Transverse colon (tissue), 4 donors: ENCODE measurements at places on chromosomes 2 and 18. TPM values are rescaled to one million over a fixed set of nuclear protein-coding genes. Genes with fewer than 3 reads are reported as not detected.
A peak's percentile ranks its signal among the peaks of the same experiment; 100 is the strongest.

DNA sequence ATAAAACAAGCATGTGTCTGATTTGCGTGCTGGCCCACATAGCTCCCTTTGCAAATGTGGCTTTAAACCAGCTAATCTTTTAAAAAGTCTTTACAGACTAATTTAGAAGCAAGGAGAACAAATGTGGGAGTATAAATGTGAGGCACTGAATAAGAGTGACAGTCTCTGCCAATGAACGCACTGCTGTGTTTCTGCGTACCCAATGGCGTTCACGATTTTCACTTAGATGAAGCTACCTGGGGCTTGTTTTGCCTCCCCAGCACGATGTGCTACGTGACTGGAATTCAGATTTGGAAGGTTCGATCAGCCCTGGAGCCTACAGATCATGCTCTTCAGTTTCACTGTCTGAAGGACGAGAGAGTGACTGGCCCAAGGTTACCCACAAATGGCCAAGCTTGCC is 10.8 kb upstream of the CRACDL start:
- no peak for DNase-seq
- no peak overlapping the region for H3K4me3 ChIP-seq
- peaks cover 3% of the 10 kb centered on the region for H3K4me1 ChIP-seq
- H3K36me3 ChIP-seq = no peaks in the 10 kb centered on the region

DNA sequence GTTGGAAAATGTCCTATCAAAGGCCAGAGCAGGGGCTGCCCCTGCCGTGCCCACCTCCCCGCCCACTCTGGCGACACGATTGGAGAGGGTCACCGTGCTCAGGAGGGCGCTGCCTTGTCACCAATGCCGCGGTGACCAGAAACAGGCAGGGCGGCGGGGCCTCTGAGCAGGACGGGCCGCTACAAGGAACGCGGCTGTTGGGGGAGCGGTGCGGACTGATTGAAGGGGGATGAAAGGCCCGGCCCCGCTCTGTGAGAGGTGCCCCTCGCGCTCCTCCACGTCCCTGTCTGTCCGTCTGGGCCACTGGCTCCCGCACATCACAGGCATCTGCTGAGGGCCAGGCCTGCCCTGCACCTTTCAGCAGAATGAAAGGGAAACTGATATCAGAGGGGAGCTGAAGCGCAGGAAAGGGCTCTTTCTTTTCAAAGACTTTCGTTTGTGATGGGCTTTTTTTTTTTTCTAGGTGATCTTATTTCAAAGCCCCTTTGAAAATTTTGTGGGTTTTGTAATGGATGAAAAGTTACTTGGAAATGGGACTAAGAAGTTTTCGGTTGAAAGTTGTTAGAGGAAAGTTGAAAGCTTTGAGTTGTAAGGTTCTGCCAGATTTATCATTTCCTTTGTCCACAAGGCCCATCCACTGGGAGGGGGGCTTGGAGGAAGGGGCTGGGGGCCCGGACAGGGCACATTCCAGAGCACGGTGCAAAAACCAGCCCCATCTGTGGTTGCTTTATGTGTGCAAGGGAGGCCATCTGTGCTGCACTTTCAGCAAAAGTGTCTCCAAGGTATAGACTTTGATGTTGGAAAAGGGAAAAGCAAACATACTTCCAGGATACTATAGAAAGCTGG is 244.2 kb downstream of the KLHL29 start:
- H3K36me3 ChIP-seq = no peaks in the 10 kb centered on the region
- no peaks in the 10 kb centered on the region for H3K27me3 ChIP-seq
- H3K4me3 ChIP-seq = no peak overlapping the region
- no peak for DNase-seq
- H3K4me1 ChIP-seq = no peaks in the 10 kb centered on the region
- H3K27ac ChIP-seq = no peak overlapping the region

DNA sequence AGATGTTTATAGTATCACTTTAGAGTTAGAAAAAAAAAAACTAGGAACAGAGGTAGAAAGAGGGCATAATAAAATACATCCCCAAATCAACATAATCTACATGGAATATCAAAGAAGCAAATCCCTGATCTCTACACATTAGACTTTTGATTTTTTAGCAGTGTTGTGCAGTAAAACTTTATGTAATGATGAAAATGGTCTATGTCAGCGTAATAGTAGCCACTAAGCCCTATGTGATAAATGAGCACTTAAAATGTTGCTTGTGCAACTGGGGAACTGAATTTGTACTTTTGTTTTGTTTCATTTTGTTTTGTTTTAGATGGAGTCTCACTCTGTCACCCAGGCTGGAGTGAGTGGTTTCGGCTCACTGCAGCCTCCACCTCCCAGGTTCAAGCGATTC is 36.3 kb downstream of the LNPK start:
- DNase-seq = no peak
- no peak overlapping the region for H3K27ac ChIP-seq
- no peak overlapping the region for H3K4me3 ChIP-seq

- H3K27me3 ChIP-seq = no peaks in the 10 kb centered on the region
- no peak overlapping the region for H3K4me3 ChIP-seq
- H3K4me1 ChIP-seq = no peaks in the 10 kb centered on the region
- H3K27ac ChIP-seq = no peak overlapping the region
- H3K36me3 ChIP-seq = no peaks in the 10 kb centered on the region
Measured at GRCh38 chr2:183456177-183456576, 331.9 kb downstream of the NUP35 start.

DNA sequence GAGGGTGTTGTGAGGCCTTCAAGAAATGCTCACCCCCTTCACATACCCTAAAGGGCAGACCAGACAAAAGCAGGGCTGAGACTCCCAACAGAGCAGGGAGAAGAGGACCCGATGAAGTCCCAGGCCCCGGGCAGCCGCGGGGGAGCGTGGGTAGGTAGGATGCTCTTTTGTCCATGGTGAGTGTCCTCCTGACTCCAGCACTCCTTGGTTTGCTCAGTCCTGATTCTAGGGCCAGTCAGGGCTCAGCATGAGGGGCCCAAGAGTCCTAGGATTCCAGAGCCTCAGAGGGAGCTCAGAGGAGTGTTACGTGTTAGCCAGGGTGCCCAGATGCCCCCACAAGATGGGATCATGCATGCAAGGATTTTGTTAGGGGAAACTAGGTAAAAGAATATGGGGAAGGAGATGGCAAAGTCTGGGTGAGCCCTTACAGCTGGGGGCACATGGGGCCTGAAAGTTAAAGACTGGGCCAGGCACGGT is 64.8 kb downstream of the SMAD7 start:
- no peaks in the 10 kb centered on the region for H3K36me3 ChIP-seq
- DNase-seq = no peak
- H3K27ac ChIP-seq = no peak overlapping the region
- no peak overlapping the region for H3K4me3 ChIP-seq
- H3K4me1 ChIP-seq = peaks cover 7% of the 10 kb centered on the region

GRCh38 chr2:239463541-239464165 is 62.8 kb upstream of the HDAC4 start:
- H3K4me1 ChIP-seq = no peaks in the 10 kb centered on the region
- peak; percentile 5 for DNase-seq
- H3K27me3 ChIP-seq = no peaks in the 10 kb centered on the region
- H3K27ac ChIP-seq = no peak overlapping the region
- H3K4me3 ChIP-seq = no peak overlapping the region

DNA sequence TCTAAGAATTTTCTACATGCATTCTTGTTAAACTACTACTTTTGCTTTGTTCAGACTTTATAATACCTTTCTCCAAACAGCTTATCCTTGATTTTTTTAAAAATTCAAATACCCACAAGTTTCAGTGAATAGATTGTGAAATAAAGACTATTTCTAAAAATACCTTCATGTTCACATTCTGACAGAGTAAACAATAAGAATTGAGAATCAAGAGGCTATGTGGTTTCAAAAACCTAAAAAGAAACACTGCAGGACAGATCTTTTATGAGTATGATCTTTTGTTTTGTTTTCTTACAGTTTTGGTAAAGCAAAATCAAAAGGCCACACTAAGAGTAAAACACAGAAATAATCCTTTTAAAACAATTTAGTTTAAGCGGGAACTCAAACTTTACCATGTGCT is 21.2 kb downstream of the ALS2 start:
- H3K36me3 ChIP-seq = no peaks in the 10 kb centered on the region

GRCh38 chr18:45119876-45120275 is 439.2 kb downstream of the SETBP1 start:
- H3K36me3 ChIP-seq = no peaks in the 10 kb centered on the region
- H3K27me3 ChIP-seq = no peaks in the 10 kb centered on the region
- H3K4me3 ChIP-seq = no peak overlapping the region
- H3K27ac ChIP-seq = no peak overlapping the region
- no peaks in the 10 kb centered on the region for H3K4me1 ChIP-seq

DNA sequence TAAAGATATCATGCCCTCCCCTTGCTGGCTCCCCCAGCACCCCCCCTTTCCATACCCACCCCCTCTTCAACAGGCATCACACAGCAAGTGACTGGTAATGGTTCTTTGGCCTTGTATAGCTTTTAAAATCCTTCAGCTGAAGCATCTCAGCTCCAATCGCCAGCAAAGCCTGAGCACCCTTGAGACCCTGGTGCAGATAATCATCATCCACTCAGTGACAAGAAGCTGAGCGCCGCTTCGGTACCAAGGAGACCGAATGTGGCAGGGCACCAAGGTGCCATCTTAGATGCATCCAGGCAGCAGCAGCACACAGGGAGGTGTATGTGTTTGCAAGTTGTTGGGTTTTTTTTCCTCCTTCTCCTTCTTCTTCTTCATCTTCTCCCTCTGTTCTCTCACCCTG is 232.7 kb downstream of the BCL11A start:
- no peaks in the 10 kb centered on the region for H3K4me1 ChIP-seq
- no peak overlapping the region for H3K4me3 ChIP-seq

The FAHD2B gene
- total RNA-seq = 4.8 TPM

The DLGAP1 gene
- 2.9 TPM for total RNA-seq

DNA sequence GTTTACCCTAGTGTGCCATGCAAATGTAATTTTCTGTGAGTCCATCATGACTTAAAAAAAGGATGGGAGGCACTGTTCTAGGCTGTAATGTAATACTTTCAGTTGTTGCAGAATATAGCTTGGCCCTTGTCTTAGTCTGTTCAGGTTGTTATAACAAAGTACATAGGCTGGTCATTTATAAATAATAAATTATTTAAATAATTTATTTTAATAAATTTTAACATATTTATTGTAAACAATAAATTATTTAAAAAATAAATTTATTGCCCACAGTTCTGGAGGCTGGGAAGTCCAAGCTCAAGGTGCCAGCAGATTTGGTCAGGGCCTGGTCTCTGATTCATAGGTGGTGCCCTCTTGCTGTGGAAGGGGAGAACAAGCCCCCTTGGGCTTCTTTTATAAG is 35.2 kb downstream of the RAPGEF4 start:
- H3K27me3 ChIP-seq = no peaks in the 10 kb centered on the region
- no peak overlapping the region for H3K27ac ChIP-seq
- no peak for DNase-seq
- H3K36me3 ChIP-seq = no peaks in the 10 kb centered on the region
- no peaks in the 10 kb centered on the region for H3K4me1 ChIP-seq

GRCh38 chr2:21928292-21928691 is 804.5 kb downstream of the TDRD15 start:
- no peaks in the 10 kb centered on the region for H3K4me1 ChIP-seq
- no peaks in the 10 kb centered on the region for H3K36me3 ChIP-seq
- H3K27me3 ChIP-seq = no peaks in the 10 kb centered on the region
- no peak overlapping the region for H3K27ac ChIP-seq
- H3K4me3 ChIP-seq = no peak overlapping the region
- no peak for DNase-seq

DNA sequence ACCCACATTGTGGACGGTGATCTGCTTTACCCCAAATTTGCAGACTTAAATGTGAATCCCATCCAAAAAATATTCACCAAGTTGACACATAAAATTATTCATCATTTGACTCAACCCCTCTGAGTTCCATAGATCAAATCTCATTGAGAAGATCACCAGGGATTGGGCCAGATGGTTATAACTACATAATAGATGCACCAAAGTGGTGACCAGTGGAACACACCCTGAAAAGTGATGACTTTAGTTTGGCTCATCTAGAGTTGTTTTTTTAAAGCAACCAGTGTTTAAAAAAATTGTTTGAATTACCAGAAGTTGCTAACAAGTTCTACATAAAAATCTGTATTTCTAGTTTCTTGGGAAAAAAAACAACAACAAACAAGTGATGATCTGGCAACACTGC is 155.0 kb downstream of the PLCL1 start:
- H3K27me3 ChIP-seq = no peaks in the 10 kb centered on the region
- no peaks in the 10 kb centered on the region for H3K36me3 ChIP-seq
- DNase-seq = no peak
- H3K4me1 ChIP-seq = no peaks in the 10 kb centered on the region

DNA sequence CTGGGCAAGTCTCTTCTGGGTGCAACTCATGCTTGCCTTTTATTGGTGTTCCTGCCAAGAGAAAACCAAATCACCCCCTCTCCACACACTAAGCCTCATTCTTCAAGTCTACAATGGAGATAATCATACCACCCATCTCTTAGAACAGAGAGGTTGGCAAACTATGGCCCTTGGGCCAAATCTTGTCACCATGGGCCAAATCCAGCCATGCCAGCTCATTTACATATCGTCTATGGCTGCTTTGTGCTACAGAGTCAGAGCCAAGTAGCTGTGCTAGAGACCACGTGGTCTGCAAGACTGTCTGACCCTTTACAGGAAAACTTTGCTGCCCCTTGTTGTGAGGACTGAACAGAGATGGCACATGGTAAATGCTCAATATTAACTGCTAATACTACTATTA is 270.3 kb upstream of the PARD3B start:
- H3K36me3 ChIP-seq = no peaks in the 10 kb centered on the region
- DNase-seq = no peak
- no peak overlapping the region for H3K27ac ChIP-seq
- H3K4me3 ChIP-seq = no peak overlapping the region
- no peaks in the 10 kb centered on the region for H3K27me3 ChIP-seq

DNA sequence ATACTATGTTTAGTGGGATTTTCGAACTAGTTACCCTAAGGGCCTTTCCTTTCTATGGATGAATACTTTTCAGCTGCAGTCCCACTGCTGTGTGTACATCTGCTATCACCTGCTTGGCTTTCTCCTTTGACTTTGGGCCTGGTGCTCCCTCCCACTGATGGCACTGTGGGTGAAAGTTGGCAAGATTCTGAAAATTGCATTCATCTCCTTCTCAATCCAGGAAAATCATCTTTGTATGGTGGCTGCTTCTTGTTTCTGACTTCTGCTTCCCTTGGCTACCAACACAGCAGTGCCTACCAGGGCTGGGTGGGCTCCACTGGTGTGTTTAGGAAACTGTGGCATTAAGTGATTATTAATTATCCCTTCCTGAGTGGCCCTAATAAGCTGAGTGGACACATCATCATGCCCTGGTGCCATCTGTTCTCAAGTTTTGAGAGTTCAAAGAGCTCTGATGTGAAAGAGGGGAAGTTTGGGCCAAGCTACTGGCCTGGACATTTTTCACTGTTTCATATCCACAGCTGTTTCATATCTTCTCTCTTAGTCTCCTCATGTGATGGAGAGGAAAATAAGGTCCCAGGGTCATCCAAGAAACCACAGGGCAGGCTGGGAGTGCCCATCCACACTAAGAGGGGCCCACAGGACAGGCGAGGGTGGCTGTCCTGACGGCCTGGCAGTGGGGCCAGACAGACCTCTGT is 16.7 kb downstream of the HK2 start:
- H3K27me3 ChIP-seq = no peaks in the 10 kb centered on the region
- H3K27ac ChIP-seq = no peak overlapping the region
- H3K36me3 ChIP-seq = no peaks in the 10 kb centered on the region
- H3K4me3 ChIP-seq = no peak overlapping the region
- peaks cover 31% of the 10 kb centered on the region for H3K4me1 ChIP-seq

The PEX13 gene
- total RNA-seq = 44.1 TPM

The NAT8 gene
- not detected for total RNA-seq

GRCh38 chr2:105034170-105034569 is 3.7 kb upstream of the MRPS9 start:
- no peak for DNase-seq
- no peaks in the 10 kb centered on the region for H3K36me3 ChIP-seq
- no peak overlapping the region for H3K27ac ChIP-seq
- no peaks in the 10 kb centered on the region for H3K27me3 ChIP-seq
- H3K4me3 ChIP-seq = no peak overlapping the region
- peaks cover 11% of the 10 kb centered on the region for H3K4me1 ChIP-seq

- no peak overlapping the region for H3K4me3 ChIP-seq
- no peaks in the 10 kb centered on the region for H3K4me1 ChIP-seq
- no peaks in the 10 kb centered on the region for H3K36me3 ChIP-seq
- no peak overlapping the region for H3K27ac ChIP-seq
Measured at GRCh38 chr2:124025891-124026434, 876 bp downstream of the CNTNAP5 start.
